ENCODE measurements at places on chromosomes 2 and 18.

GRCh38 chr2:84970210-84970867 is 622 bp upstream of the KCMF1 start:
- peak; percentile 40 for DNase-seq

GRCh38 chr2:148979919-148980277 is 58.6 kb upstream of the LYPD6B start:
- no peak for DNase-seq

- no peak for DNase-seq
Observed at GRCh38 chr2:223414646-223415045, 187.5 kb downstream of the SCG2 start.

GRCh38 chr2:219812672-219813071 is 185.2 kb downstream of the SLC4A3 start:
- no peak for DNase-seq

DNA sequence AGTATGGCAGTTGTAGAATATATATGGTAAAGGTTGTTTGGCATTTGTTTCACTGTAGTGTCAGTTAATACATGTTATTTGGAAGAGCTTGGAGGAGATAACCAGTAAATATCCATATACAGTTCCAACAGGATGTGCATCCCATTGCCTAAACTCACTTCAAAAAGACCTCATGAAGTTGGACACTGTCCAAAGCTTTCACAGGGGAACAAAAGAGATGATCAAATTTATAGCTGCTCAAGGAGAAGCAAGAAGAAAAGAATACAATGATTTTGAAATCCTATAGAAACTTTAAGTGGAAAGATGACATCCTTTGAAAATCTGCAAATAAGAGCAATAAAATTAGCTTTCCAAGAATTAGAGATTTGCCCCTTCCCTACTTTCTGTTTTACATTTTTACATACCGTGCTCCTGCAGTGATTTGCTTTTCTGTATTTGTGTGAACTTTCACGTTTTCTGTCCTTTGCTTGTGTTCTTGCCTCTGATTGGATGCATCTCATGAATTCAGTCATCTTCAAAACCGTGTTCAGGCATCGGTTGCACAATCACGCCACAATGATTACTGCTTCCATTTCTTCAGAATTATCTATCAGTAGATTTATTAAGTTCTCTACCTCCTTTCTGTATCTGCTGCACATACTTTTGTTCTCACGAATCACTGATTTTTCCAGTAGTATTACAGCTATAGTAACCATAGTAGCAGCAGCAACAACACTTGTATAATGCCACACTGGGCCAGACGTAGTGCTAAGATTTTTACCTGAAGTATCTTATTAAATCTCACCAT is 83.8 kb downstream of the PARD3B start:
- no peak for DNase-seq

DNA sequence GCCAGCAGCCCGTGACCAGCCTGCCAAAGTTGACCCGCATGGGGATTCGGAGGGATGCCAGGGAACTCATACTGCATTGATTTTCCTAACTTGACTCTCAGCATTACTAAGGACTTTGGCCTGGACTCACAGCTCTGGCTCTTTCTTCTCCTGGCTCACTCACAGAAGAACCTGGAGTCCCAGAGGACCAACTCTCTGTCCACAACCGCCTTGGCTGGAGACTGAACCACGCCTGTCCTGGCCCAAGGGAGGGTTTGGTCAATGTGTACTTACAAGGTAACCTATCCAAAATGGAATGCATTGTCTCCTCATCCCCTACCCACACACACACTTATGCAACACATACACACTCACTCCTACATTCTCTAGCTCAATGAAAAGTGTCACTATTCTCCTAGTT is 135.6 kb upstream of the KLHL29 start:
- DNase-seq = no peak

- DNase-seq = no peak
Observed at GRCh38 chr18:23547846-23548245, 38.5 kb downstream of the NPC1 start.

GRCh38 chr2:205564346-205565141 is 117.8 kb upstream of the NRP2 start:
- DNase-seq = no peak

DNA sequence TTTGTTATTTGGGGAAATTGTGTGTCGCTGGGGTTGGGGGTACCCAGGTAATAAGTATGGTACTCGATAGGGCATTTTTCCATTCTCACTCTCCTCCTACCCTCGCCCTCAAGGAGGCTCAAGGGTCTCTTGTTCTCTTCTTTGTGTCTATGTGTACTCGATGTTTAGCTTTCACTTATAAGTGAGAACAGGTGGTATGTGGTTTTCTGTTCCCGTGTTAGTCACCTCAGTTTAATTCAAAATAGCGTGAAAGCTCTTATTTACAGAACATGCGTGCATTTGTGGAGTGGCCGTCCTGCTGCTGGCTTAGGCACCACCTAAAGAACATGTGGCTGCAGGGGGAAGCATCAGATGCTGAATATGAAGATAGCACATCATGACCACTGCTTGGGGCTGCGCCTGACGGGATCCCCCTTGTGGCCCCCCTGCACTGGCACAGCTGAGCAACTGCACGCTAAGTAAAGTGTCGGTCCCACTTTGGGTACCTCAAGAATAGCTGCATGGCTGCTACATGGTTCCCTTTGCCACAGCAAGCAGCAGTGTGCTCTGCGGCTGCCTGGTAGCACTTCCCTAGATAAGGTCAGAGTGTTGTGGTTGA is 569.0 kb downstream of the DCDC2C start:
- DNase-seq = no peak

- no peak for DNase-seq
Observed at GRCh38 chr2:24457696-24458386, 33.2 kb upstream of the NCOA1 start.

DNA sequence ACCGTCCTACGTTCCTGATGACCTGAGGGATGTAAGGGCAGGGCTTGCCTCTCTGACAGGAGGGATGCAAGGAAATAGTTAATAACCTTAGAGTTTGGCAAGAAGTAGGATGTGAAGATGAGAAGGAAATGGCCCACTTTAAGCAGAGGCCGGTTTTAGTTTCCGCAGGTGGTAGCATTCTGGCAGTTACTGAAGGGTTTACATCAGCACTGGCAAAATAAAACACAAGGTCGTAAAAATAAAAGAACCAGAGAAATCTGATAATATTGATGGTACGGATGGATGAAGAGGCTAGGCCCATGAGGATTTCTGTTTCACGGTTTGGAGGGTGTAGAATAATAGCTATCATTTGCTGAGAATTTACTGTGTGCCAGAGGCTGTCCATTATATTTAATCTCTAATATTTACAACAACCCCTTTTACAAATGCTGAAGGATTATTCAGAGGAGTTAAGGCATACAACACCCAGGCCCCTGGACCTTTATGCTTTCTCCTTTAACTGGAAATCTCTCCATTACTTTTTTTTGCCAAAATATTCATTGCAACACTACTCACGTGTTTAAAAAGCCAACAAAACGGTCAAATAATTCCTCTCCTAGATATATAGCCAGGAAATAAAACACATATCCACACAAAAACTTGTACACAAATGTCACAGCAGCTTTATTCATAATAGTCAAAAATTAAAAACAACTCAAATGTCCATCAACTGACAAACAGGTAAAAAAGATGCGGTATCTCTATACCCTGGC is 28.5 kb downstream of the DAPL1 start:
- DNase-seq = no peak

DNA sequence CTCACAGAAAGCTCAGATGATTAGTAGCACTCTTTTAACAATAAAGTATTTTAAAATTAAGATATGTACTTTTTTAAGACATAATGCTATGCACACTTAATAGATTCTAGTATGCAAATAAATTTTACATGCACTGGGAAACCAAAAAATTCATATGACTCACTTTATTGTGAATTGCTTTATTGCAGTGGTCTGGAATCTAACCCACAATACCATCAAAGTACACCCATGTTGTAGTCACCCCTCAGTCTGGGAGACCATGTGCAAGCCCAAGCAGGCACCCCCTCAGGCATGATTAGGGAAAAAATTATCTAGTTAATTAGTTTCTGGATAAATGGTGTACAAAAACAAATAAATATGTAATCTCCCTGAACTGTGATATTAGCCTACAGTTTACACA is 649.0 kb upstream of the HS6ST1 start:
- no peak for DNase-seq

GRCh38 chr2:84939426-84940087 is 31.4 kb upstream of the KCMF1 start:
- peak; percentile 53 for DNase-seq

GRCh38 chr2:73212098-73212447 is 2.0 kb upstream of the SMYD5 start:
- DNase-seq = no peak

GRCh38 chr18:34740101-34740500 is 30.0 kb downstream of the DTNA start:
- DNase-seq = no peak

GRCh38 chr2:46229134-46230063 is 67.8 kb upstream of the EPAS1 start:
- DNase-seq = no peak

- no peak for DNase-seq
Observed at GRCh38 chr18:22347606-22348511, 69.9 kb downstream of the CTAGE1 start.

DNA sequence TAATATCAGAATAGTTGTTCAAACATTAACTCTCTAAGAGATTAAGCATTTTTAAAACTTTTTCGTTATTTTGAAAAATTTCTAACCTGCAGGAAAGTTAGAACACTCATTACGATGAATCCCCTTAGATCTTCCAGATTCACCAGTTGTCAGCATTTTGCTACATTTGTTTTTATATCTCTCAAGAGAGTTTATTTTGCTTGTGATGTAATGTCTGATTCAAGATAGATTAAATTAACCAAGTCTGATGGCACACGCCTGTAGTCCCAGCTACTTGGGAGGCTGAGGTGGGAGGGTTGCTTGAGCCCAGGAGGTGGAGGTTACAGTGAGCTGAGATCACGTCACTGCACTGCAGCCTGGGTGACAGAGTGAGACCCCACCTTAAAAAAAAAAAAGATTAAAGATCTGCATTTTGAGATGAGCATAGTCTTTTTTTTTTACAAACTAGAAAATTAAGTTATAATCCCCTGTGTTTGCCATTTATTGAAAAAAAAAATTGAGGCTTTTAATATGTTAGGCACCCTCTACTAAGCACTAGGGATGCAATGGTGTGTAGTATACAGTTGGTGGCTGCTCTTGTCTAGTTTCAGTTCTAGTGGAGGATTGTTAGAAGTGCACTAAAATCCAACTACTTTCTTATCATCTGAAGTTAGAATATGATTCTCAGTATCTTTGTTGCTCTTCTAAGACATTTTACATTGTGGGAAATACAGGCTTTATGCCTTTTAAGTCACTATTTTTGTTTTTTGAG is 20.9 kb downstream of the RAB10 start:
- no peak for DNase-seq

DNA sequence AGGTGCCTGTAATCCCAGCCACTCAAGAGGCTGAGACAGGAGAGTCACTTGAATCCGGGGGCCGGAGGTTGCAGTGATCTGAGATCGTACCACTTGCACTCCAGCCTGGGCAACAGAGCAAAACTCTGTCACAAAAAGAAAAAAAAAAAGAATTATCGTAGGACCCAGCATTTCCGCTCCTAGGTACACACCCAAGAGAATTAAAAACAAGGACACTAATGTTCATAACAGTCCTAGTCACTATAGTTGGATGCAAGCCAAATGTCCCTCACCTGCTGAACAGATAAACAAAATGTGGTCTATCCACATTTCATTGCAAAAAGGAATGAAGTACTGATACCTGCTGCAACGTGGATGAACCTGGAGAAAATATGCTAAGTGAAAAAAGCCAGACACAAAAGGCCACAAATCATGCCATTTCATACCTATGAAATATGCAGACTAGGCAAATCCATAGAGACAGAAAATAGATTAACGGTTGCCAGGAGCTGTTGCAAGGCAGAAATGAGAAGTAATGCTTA is 21.2 kb downstream of the ADRA2B start:
- DNase-seq = no peak

GRCh38 chr2:6113786-6114185 is 421.6 kb downstream of the SOX11 start:
- no peak for DNase-seq

Measured in stimulated activated CD8-positive, alpha-beta memory T cell treated with anti-CD3 and anti-CD28 coated beads, Interleukin-2, amount 100 ng/mL, for 48 hours (primary cell).